Stimulated activated CD8-positive, alpha-beta memory T cell treated with anti-CD3 and anti-CD28 coated beads, Interleukin-4, amount 100 ng/mL, for 4 hours (primary cell): ENCODE measurements at places on chromosomes 3 and 15.

DNA sequence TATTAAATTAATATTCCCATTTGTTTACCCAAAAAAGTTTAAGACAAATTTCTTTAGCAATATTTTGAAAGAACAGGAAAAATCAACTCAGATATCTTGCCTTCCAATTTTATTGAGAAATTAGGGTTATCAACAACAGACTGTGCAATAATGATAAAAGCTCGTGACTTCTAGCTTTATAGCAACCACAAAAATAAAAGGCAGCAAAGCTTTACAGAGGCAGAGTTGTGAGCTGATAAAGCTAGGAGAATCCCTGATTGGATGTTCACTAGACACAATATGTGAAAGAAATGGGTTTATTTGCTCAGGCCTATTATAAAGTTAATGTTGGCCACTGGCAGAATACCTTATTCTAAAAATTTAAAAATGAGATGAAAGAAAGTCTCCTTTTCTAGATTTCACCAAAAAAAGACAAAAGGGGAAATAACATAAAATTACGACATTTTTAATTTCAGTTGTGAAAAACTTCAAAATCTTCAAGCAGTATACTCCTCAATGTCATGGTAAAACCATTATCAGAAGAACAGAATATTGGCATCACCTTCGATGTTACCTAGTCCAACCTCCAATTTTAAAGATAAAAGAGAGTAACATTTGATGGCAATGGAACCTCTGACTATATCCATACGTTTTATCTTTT lies 2.8 kb downstream of the VPS13C start:
- DNase-seq: no peak

- DNase-seq: no peak
Observed at GRCh38 chr15:68276668-68277067, 877 bp upstream of the FEM1B start.

- DNase-seq: no peak
Observed at GRCh38 chr15:38920966-38921365, 356.4 kb upstream of the RASGRP1 start.

DNA sequence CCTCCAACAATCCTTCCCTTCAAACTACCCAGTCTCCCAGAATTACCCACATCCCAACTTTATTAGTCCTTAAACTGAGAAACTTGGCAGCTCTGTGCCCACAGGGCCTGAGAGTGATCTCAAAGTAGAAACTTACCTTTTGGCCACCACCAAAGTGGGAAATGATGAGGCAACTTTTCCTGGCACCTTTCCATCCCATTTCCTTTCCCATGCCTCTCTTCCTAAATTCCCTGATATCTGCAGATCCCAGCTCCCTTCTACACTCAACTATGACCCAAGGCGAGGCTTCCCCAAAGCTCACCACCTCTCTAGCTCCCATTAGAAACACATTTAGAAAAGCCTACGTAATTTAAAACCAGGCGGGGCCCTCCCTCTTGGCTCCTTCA lies 271.9 kb downstream of the FOXP1 start:
- no peak for DNase-seq

DNA sequence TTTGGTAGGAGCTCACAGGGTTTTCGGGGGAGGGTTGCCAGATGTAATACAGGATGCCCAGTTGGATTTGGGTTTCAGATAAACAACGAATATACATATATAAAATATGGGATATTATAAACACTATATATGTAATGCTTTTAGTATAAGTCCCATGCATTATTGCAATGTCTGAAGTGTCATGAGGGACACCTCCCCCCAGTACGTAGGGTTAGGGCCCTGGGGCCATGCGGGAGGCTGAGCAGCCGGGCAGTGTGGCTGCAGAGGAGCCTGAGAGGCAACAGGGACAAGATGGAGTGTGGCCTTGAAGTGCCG lies 148.9 kb downstream of the SMAD6 start:
- no peak for DNase-seq

- DNase-seq: no peak
Observed at GRCh38 chr3:12984023-12984823, 89.0 kb downstream of the IQSEC1 start.

GRCh38 chr15:101037090-101037830 lies 118.1 kb downstream of the LRRK1 start:
- DNase-seq: no peak

- no peak for DNase-seq
Observed at GRCh38 chr3:126130981-126131745, 47.2 kb upstream of the SLC41A3 start.

GRCh38 chr3:183449391-183449790 lies 21.0 kb upstream of the MCF2L2 start:
- no peak for DNase-seq

DNA sequence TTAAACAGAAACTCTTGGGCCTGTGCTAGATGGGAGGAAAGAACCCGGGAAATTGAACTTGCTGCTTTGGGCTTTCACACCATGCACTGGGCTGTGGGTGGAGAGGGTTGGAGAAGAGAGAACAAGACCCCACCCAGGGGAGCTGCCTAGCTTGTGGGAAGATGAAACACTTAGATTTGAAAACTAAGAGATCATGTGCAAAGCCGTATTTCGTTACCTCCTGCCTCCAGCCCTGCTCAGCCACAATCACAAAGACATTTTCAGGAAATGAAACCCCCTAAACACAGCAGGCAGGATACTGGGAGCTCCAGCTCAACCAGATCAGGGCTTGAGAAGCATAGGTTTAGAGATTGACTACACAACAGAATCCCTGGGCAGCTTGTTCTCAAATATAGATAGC lies 183.0 kb upstream of the C2CD4B start:
- DNase-seq: no peak

GRCh38 chr15:89991312-89991711 lies 9.8 kb upstream of the ZNF710 start:
- DNase-seq: no peak

GRCh38 chr3:159824333-159824732 lies 164.3 kb upstream of the IL12A start:
- no peak for DNase-seq

DNA sequence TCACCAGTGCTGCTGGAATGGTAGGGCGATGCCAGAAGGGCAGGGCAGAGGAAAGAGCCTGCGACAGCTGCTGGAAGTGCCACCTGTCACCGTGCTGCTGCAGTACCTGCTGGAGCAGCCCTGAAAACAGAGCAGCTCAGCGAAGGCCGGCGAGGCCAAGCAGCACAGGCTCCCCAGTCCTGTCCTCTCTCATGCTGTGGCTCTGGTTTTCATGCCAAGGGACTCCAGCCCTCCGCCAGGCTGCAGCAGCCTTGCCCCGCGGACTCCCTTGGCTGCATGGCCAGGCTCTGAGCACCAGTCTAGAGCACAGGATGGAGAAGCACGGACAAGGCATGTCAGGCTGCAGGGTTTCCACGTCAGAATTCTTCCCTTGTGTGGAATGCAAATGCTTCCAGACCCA lies 43.9 kb downstream of the ADCY5 start:
- no peak for DNase-seq

GRCh38 chr15:77581896-77582569 lies 50.7 kb downstream of the LINGO1 start:
- DNase-seq: no peak

GRCh38 chr3:10205451-10206165 lies 40.9 kb downstream of the IRAK2 start:
- DNase-seq: no peak

GRCh38 chr15:60933900-60934885 lies 294.9 kb downstream of the RORA start:
- DNase-seq: no peak

DNA sequence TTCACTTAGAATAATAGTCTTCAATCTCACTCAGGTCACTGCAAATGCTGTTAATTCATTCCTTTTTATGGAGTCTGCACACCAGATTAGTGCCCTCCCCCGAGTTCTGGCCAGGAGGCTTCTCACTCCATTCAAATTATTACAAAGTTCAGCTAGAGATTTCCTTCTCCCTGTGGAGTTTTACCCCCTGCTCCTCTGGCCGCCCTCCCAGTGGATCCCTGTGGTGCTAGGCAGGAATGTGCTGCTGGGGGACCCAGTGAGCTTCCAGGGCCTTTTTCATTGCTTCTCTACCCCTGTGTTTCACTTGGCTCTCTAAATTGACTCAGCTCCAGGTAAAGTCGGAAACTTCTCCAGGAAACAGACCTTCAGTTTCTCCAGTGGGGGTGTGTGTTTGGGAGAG lies 42.7 kb upstream of the CD200R1L start:
- DNase-seq: no peak

DNA sequence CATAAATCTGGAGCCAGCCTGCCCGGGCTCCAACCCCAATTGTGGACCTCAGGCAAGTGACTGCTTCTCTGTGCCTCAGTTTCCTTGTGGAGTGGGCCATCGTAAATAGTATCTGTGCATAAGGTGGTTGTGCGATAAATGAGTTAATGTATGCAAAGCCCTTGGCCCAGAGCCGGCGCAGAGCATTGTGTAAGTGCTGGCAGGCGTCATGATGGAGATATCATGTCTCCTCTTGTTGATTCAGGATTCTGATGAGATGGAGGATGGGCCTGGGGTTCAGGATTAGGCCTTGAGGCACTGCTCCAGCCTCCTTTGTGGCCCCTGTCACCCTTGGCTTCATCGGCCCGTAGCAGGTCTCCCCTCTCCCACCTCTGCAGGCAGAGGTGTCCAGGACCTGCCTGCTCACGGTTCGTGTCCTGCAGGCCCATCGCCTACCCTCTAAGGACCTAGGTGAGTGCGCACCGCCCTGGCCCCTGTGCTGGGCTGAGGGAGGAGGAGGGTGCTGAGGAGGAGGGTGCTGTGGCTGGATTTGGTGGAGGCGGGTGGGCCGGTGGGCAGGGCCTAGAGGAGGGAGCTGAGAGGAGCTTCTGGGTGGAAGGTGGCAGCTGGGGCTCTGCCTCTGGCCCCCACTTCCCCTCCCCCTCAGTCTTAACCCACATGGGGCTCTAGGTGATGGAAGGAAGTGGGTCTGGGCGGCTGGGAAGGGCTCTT lies 1.3 kb downstream of the PLA2G4B start:
- no peak for DNase-seq
